A549 treated with Mapracorat at 1 μM for 4 hours (cell line): ENCODE measurements at places on chromosomes 5 and 9. TPM values are rescaled to one million over a fixed set of nuclear protein-coding genes. Genes with fewer than 3 reads are reported as not detected.

Gene ADAMTS19
- not detected in 5 replicates for total RNA-seq

Gene PRPF4
- 52.7 to 56.0 TPM (median 54.4 TPM) in 5 replicates for total RNA-seq

Gene MRPL22
- total RNA-seq = 51.2 to 62.8 TPM (median 61.5 TPM) in 5 replicates

Gene ADGRD2
- total RNA-seq = not detected in 5 replicates

Gene DNAH5
- 1.5 to 2.3 TPM (median 2.1 TPM) in 5 replicates for total RNA-seq

Gene BRINP1
- total RNA-seq = 0.09 to 0.29 TPM (median 0.19 TPM) in 5 replicates

Gene IFNA2
- total RNA-seq = not detected in 5 replicates

Gene SLC28A3
- 0.03 TPM in 1 of 5 replicates, not detected in the others for total RNA-seq

Gene COQ4
- 52.3 to 65.2 TPM (median 57.5 TPM) in 5 replicates for total RNA-seq

Gene SHOC1
- total RNA-seq = 0.02 TPM in 1 of 5 replicates, not detected in the others

Gene NACC2
- 22.1 to 39.3 TPM (median 34.7 TPM) in 5 replicates for total RNA-seq

Gene SCGB3A2
- not detected in 5 replicates for total RNA-seq

Gene SLC34A1
- total RNA-seq = not detected in 5 replicates

Gene PPP3R2
- total RNA-seq = not detected in 5 replicates

Gene RANBP3L
- total RNA-seq = not detected in 5 replicates

Gene RFESD
- 1.0 to 3.4 TPM (median 1.8 TPM) in 5 replicates for total RNA-seq

Gene PARP8
- total RNA-seq = 0.04 to 0.15 TPM (median 0.08 TPM) in 4 of 5 replicates, not detected in the other
